Jurkat, Clone E6-1 (cell line): ENCODE measurements at places on chromosomes 12 and 14.
A peak's percentile ranks its signal among the peaks of the same experiment; 100 is the strongest.

GRCh38 chr12:72075891-72076557 lies 137.4 kb downstream of the TPH2 start:
- DNase-seq, result no peak

GRCh38 chr12:18383203-18383602 lies 121.9 kb downstream of the PIK3C2G start:
- no peak for DNase-seq

- no peak for DNase-seq
Measured at GRCh38 chr12:131615326-131616042, 95.4 kb upstream of the SFSWAP start.

DNA sequence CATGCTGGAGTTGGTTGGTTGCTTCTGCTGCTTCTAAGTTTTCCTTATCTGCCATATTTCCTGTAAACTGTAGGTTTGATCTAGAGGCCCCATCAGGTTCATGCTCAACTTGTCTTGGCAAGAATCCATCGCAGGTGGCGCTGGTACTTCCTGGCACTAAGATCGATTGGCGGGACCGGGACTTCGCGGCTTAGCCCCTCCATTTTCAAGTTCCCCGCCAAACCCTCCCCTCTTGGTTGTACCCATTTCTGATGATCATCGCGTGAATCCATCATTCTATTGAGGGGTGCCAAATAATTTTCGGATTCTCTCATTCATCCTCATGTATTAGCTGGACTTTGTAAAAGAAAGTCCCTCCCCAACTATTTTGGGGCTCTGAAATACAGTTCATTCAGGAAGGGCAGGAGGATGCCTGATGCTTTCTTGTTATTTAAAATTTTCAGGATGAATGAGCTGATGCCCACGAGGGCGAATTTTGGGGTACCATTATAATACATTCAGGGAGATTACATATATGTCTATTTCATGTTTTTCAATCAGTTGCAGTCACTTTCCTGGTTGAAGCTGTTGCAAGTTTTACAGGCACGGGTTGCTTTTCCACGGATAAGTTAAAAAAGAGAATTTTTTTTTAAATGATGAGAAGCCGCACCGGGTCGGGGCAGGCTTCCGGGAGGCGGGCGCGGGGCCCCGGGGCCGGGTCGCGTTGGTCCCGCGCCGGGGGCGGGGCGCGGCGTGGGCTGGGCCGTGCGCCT lies 395 bp upstream of the BRI3BP start:
- DNase-seq, result peak; percentile 98

DNA sequence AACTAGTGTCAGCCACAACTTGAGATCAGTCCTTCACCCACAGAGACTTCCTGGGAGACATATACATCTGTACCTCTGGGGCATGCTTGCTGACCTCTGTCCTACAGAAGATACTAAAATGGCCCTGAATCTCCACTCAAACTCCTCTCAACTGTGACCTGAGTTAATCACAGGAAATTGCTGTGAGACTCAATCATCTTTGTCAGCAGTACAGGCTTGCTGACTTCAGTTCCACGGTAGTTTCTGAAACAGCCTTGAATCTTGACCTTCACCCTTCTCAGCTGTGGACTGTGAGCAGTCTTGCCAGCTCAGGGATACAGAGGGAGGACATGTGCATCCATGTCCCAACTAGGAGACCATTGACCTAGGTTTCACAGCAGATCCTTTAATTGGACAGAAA lies 1.4 kb upstream of the KLRC1 start:
- no peak for DNase-seq

DNA sequence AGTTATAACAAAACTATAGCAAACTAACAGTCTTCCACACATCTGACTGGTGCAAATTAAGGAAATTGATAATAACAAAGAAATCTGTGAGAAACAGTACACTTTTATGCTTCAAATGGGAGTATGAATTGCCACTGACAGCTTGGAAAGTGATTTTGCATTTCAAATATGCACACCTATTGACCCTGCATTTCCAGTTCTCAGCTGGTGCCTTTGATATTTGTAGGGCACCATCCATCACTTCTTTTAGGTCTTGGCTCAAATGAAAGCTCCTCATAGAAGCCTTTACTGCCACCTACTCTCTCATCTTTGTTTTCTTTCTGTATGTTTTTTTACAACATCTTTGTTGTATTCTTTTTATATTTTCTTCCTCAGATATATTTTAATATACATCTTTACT lies 125.1 kb downstream of the ST8SIA1 start:
- no peak for DNase-seq

GRCh38 chr12:107355612-107356011 lies 262.3 kb upstream of the CRY1 start:
- no peak for DNase-seq
